ENCODE measurements at places on chromosomes 4 and X.

DNA sequence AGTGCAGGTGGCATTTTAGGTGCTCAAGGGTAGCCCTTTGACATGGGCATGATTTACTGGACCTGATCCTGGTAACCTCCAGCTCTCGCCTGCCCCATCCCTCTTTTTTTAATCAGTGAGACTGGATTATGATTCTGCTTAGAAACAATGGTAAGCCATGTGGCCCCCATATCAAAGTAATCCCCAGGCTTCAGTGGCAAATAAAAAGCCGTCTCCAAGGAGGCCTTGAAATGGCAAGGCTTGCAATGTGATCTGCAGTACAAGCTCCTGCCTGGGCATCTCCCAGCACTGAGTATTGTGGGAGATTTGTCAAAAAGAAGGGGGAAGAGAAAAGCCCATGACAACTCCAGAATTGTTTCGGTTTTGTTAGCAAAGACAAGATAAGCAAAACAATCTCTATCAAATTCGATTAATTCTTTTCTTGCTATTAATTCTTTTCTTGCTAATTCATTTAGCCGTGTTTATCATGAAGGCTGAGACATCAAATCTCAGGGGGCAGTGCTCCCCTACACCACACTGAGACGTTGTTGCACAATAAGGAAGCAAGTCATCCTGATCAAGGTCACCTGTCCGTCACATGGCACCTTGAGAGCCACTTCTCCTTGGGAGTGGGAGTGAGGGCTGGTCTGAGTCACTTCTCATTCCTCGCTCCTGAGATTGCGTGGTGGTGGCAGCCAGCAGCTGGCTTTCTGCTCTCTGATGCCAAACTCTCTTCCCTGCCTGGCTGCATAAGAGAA, 312.7 kb upstream of the GATB start:
- DNase-seq = no peak

DNA sequence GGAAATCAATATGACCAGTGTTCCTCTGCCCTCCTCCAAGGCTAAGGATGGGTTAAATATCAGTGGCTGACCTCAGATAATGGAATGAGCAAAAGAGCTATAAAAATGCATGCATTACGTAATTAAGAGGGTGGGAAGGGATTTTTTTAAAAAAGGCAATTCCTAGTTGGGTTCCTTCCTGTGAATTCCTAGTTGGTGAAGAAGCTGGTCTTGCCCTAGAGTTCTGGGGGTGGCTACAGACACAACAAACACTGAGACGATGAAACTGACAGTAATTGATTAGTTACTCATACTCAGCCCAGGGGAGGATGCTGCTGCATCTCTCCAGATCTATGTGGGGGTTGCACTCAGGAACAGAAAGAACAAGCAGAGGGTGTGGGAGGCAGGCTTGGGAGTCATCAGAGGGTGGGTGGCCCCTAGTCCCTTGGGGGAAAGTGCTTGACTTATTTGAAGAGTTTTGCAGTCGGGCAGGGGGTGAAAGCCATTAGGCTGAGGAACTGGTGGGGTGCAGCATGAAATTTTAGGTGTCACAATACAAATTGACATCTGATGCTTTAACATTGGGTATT, 662.0 kb upstream of the FRG1 start:
- no peak for DNase-seq

- DNase-seq = peak; percentile 46
These were observed 6.6 kb downstream of the IBSP start for GRCh38 chr4:87805971-87806370.

DNA sequence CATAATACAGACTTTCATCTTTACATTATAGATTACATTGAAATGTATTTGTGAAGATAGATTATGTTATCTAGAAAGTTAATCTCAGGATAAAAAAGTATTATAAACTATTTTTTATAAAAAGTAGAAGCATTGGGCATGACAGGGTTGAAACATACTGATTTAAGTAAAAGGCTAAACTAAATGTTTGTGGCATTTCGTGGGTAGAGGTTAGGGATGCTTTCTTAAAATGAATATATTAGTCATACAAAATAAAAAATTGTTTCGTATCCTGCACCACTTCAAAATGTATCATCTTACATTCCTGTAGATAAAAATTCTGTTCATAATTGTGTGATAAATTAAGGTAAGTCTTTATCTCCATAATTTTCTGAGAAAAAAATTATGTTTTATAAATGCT, 603.6 kb downstream of the SPRY1 start:
- DNase-seq = no peak

GRCh38 chr4:172698256-172698655, 470.4 kb upstream of the GALNT7 start:
- DNase-seq = no peak

GRCh38 chr4:8472158-8472688, 31.6 kb downstream of the TRMT44 start:
- DNase-seq = no peak

Data from HCEC 1CT (cell line).